T1000 (cell line): ENCODE measurements at places on chromosomes 12 and 14.
A peak's percentile ranks its signal among the peaks of the same experiment; 100 is the strongest.

- DNase-seq = peak; percentile 83
Observed at GRCh38 chr12:6335451-6336078, 6.3 kb downstream of the TNFRSF1A start.

DNA sequence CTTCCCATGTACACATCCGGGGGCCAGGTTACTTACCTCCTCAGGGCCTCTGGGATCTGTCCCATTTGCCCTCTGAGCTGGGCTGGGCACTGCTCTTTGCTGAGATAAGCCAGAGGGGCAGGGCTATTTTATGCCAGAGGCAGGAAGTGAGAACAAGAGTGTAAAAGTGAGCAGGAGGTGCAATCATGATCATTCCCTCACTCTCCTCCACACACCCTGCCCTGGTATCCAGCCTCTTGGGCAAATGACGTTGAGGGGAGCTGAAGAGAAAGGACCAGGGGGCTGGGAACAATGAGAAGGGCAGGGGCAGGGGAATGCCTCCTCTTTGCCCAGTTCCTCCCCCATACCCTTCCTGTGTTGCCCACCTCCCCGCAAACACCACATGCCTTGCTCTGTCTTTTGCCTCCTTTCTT is 4.2 kb downstream of the LPAR5 start:
- DNase-seq = no peak

DNA sequence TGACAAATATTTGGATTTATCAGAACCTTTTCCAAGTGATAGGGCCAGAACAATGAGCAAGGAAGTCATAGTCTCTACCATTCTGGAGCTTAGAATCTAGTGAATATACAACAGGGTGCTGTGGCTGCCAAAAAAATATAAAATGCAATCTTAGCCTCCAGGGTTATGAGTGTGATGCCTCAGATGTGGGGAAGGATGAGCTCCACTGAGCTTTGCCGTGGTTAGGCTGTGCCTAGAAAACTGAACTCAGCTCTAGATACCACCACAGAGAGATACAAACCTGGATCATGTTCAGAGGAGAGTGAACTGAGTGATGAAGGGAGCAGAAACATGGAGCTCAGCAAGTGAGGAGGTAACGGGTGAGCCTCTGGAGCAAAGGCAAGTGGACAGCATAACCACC is 138.1 kb upstream of the HIF1A start:
- no peak for DNase-seq

DNA sequence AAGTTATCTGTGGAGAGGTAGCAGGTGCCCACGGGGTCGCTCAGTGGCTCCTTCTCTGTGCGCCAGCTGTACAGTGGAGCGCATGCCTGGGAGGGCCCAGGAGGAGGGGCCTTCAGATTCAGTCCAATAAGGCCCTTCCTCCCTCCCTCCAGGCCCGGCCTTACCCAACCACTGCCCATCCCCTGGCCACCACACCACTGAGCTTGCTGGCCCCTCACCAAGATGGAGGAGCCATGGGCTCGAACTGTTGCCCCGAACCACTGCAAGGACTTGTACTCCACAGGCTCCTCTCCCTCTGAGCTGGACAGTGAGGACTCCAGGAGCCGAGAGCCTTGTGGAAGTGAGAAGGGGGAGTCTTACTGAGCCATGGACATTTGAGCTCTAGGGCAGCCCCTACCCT is 9.8 kb downstream of the ITGA5 start:
- DNase-seq = no peak

DNA sequence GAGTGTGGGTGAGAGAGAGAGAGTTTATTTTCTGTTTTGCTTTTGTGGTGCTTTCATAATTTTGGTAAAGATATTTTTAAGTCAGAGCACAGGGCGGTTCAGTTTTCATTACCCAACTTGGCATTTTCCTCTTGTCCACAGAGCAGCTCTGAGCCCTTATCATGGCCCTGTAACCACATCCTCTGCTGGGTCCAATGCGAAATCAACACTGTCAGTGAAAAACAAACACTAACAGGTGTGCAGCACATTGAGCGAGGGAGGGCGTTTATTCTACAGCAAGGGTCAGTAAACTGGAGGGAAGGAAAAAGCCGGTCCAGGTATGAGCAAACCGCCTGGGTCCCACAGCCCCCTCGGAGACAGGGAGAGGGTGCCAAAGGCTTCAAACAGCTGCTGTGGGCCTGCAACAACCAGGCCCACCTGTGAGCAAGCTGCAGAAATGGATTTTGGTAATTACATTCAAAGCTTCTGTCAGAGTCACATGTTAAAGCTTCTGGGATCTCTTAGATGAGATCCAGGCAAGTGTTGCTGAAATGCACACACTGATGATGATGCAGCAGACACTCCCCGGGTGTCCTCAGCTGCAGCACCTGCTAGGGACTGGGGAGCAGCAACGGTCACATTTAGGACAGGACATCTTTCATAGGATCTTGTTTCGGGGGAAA is 132.7 kb upstream of the DYRK2 start:
- DNase-seq = no peak

GRCh38 chr14:77319422-77319821 is 1.3 kb downstream of the POMT2 start:
- DNase-seq = no peak

DNA sequence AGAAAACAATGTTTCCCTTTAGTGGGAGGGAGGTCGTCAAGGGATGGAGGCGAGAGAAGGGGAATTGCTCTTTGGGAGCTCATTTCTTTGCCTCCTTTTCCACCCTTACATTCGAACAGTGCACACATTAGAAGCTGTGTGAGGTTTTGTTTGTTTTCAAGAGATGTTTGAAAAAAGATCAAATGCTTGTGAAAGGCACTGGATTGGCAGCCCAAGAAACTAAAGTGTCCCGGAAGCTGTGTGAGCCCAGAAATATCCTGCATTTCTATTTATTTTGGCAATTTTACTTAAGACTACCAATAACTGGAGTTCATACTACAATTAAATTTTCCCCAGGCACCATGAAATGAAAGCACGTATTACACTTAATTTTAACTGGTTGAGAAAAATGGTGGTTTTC is 67.0 kb downstream of the IGF1 start:
- DNase-seq = no peak

- no peak for DNase-seq
Observed at GRCh38 chr14:79735121-79735520, 476.2 kb downstream of the DIO2 start.

GRCh38 chr12:6424866-6425265 is 19.9 kb upstream of the CD27 start:
- DNase-seq = no peak

DNA sequence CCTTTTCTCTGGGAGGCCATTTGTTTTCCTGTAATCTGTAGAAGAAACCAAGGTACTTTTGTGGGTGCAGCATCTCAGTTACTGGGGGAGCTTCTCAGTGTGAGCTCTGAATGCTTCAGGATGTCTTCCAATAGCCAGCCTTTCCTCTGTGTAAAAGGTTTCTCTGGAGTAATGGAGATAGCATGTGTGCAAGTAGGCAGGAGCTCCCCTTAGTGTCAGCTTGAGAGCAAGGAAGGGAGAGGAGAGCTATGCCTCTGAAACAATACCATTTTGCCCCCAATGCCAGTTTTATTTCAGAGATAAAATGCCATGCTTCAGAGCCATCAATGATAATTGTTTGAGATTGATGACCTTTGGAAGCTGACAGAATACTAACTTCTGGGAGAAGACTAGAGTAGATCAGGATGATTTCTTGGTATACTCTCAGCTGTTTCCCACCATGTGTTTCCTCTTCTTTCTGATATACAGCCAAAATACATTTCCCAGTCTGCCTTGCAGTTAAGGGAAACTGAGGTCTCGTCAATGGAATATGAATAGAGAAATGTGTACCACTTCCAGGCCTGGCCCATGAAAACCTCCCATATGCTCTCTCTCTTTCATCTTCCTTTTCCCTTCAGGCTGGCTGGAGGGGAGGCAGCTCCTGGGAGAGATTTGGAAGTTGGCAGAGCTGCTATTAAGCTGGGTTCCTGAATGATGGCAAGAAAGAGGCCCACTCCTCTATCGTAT is 125.7 kb downstream of the CRADD start:
- no peak for DNase-seq
